ENCODE measurements at places on chromosomes 12 and 14. TPM values are rescaled to one million over a fixed set of nuclear protein-coding genes. Genes with fewer than 3 reads are reported as not detected.

The BMAL2 gene
- total RNA-seq = 15.1 TPM

The INHBC gene
- not detected for total RNA-seq

The PTPRQ gene
- 0.22 TPM for total RNA-seq

The REP15 gene
- 2.0 TPM for total RNA-seq

The KITLG gene
- total RNA-seq = 38.1 TPM

The ENDOU gene
- total RNA-seq = not detected

The CLEC7A gene
- total RNA-seq = 0.14 TPM

The MDM1 gene
- 16.3 TPM for total RNA-seq

The KCNMB4 gene
- 1.4 TPM for total RNA-seq

The TAS2R7 gene
- total RNA-seq = not detected

The C12orf56 gene
- 2.8 TPM for total RNA-seq

The VDR gene
- 57.3 TPM for total RNA-seq

The CCND2 gene
- 19.3 TPM for total RNA-seq

The CCDC85C gene
- total RNA-seq = 18.8 TPM
